ENCODE measurements at places on chromosomes 4 and X.

- DNase-seq = no peak
Measured at GRCh38 chr4:121988950-121989349, 37.1 kb upstream of the TRPC3 start.

DNA sequence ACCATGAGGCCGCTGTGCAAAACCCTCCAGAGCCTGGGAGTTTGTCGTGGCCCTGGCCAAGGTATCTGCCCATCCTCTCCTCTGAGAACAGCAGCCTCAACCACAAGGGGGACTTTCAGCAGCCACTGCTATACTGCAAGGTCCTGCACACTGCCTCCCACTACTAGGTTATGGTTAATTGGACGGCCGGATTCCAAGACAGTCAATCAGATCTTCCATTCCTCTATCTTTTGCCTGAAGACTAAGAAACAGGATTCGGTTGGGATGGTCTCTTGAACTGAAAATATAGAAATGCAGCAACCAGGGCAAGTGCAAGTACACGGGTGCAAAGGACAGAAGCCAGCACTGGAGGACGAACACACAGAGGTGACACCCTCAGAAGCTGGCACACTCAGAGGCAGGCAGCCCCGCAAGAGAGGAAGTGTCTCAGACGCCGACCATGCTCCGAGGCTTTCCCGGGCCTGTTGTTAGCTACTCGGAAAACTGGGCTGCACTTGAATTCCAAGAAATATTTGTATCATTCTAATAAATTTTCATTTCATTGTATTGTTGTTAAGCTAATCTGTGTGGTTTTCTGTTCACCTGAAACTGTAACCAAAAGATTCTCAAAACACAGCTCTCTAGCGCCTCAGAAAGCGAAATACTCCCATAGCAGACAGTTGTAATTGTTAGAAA is 63.3 kb downstream of the AFAP1 start:
- DNase-seq = no peak

GRCh38 chrX:135295238-135295943 is 13.9 kb upstream of the ETDC start:
- DNase-seq = no peak

DNA sequence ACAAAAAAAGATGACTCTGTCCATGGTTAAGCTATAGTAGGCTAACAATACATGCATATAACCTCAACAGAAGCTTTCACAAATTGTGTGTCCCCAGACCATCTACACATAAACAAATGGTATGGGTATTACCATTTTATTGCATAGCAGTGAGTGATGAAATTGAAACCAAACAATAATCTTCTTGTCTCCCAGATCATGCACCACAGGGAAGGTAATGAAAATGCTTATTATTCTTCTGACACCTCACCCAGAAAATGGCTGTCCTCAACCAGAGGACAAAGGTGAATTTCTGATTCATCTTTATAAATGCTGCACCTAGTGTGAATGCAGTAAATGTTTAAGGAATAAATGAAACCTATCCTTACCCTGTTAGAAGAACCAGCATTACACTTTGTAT is 8.0 kb downstream of the PRSS12 start:
- no peak for DNase-seq

GRCh38 chr4:48538358-48538757 is 48.3 kb downstream of the ZAR1 start:
- DNase-seq = no peak

- peak; percentile 49 for DNase-seq
Measured at GRCh38 chrX:47366041-47366722, 4.2 kb upstream of the ZNF157 start.

- no peak for DNase-seq
Measured at GRCh38 chr4:74111990-74112389, 13.0 kb upstream of the CXCL2 start.

- no peak for DNase-seq
Measured at GRCh38 chr4:179028321-179028720, 1586.1 kb upstream of the AGA start.

DNA sequence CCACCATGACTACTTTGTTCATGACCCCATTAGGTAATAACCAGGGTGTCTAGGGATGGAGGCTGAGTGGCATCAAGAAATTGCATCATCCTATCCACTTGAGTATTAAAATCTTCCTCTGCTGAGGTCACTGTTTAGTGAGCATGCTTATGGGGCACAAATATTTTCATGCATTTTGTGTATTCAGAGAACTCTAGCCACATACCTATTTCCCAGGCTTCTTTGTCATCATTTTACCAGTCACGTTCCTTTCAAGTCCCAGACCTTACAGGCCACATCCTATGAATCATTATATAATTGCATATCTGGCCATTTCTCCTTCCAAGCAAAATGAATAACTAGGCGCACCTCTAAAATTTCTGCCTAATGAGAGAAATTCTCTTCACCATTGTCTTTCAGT is 1882.9 kb upstream of the AGA start:
- DNase-seq = no peak

DNA sequence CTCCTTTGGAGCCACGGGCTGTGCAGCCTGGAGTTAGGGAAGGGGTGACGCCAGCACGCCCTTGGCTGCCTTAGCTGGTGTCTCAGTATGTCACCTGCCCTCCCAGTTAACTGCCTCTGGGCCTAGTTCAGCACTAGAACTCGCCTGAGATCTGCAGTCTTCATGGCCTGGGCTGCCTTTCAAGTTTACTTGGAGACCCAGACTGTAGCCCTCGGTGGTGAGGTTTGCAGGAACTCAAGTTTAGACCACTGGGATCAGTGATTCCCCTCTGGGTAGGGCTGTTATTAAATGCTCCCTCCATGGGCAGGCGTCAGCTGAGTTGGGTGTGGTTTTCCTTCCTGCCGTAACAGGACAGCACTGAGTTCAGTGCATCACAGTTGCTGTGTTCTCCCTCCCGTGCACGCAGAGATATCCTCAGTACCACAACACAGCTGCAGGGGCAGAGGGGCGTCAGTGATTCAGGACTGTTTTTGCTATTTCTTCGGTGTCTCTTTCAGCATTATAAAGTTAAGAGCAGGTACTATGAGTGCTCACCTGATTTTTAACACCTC is 30.5 kb downstream of the PLAC8 start:
- no peak for DNase-seq

GRCh38 chrX:155778844-155779553 is 102.1 kb upstream of the VAMP7 start:
- no peak for DNase-seq

- DNase-seq = no peak
Measured at GRCh38 chr4:139718358-139718757, 52.7 kb downstream of the MGST2 start.

GRCh38 chrX:20606831-20607230 is 340.1 kb upstream of the RPS6KA3 start:
- no peak for DNase-seq

- DNase-seq = no peak
Measured at GRCh38 chr4:1058198-1058996, 47.0 kb downstream of the FGFRL1 start.

DNA sequence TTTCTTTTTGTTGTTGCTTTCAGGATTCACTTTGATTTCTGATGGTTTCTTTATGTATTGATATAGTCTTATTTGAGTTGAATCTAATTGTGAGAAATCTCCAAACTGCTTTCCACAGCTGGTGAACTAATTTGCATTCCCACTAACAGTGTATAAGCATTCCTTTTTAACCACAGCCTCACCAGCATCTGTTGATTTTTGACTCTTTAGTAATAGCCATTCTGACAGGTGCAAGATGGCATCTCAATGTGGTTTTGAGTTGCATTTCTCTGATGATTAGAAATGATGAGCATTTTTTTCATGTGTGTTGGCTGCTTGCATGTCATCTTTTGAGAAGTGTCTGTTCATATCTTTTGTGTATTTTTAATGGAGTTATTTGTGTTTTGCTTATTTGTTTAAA is 1023.1 kb downstream of the SH3BGRL start:
- DNase-seq = no peak

DNA sequence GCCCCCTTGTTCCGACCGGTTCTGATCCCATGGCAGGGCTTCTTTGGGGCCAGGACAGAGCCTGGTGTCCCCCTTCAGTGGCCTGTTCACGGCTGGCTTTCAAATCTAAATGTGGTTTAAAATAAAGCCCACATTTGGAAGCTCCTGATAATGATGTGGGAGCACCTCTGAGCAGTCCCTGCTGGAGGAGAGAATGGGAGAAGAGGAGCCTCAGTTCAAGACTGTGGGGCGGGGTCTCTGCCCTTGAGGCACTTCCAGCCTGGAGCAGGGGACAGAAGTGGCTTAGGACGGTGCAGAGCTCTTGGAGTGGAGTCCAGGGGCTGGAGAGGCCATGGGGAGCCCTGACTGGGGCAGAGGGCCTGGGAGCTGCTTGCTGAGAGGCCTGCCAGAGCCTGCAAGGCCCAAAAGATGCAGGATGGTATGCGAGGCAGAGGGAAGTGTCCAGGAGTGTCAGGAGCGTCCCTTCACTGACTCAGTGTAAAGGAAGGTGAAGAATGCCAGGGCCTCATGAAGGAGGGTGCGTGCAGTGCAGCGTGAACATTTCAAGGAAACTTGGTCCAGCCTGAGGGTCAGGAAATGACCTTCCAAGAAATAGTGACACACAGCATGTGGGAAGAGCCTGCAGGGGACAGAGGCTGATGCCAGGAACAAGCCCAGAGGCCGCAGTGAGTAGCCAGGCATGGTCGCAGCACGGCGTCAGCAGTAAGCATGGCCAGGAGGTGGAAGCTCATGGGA is 21.1 kb upstream of the TADA2B start:
- DNase-seq = no peak

DNA sequence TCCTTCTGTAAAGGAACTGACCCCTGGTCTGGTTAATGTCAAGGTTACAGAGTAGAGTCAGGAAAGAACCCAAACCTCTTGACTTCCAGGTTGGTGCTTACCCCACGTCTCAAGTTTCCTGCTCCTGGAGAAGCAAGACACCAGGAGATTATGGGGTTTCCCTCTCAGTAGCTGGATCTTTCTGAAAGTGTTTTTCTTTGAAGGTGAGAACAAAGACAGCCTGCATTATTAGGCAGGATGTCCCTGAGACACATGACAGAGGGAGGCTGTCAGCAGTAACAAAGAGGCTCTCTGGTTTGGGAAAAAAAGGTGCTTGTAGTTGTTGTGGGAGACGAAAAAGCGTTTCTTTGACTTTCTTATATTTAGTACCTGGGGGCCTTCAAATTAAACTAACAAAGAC is 44.7 kb upstream of the IGFBP7 start:
- DNase-seq = no peak

GRCh38 chr4:177759729-177760128 is 317.5 kb upstream of the AGA start:
- no peak for DNase-seq

- no peak for DNase-seq
Measured at GRCh38 chrX:52576946-52577345, 60.1 kb upstream of the XAGE1B start.

- no peak for DNase-seq
Measured at GRCh38 chrX:111671668-111672067, 9.3 kb upstream of the ALG13 start.

DNA sequence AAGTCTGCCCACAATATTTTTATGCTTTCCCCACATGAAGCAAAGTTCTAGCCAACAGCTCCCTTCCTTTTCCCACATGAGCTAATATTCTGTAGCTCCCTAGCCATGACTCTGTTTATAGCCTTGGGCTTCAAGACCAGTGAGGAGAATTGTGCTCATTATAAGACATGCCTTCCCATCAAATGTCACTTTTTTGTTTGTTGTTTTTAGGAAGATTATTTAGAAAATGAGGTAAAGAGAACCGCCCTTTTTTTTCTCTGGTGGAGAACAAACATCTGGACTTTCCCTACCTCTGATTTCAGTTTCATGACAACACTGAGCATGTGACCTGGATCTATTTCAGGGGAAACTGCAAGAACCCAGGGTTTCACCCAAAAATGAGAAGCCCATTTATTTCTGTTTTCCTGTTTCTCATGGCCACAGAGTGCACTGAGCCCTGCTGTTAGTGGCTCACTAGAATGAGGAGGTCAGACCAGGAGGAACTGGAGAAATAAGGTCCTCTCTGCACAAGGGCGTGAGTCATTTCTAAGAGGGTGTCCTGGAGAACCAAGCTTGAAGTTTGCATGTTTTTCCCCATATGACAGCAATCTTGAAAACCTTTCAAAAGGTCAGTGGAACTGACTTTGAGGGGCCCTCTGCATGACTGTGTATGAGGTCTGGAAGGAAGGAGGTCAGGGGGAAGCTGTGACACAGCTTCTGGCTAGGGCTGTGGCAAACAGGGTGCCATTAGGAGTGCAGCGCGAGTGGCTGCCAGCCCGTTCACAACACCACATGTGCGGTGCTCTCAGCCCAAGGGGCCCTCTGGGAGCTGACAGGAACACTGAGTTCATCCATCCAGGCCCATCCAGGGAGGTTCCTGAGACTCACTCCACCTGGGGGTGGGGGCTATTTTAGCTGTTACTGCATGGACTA is 55.2 kb downstream of the CHST7 start:
- DNase-seq = no peak

GRCh38 chr4:83209419-83209818 is 75.2 kb downstream of the COQ2 start:
- no peak for DNase-seq

- no peak for DNase-seq
Measured at GRCh38 chr4:184400375-184400870, 73.9 kb downstream of the IRF2 start.

- DNase-seq = no peak
Measured at GRCh38 chrX:118528071-118528737, 32.6 kb downstream of the DOCK11 start.

DNA sequence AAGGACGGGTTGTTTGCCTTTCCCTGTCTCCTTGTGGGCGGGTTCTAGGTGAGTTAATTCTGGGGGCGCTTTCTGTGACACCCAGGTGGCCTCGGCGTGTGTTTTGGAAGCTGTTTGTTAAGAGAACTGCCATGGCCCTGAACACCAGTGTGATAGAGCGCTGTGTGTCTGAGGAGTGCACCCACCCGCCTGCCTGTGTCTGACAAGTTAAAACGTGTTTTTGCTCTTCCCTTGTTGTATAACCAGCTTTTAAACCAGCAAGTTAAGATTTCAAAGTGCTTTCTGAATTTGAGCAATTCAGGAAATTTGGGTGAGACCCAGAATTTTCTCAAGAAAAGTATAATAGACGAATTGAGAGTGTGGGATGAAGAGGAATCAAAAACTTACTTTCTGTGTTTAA is 55.2 kb upstream of the HGFAC start:
- DNase-seq = no peak

- no peak for DNase-seq
Measured at GRCh38 chr4:7155590-7156071, 36.7 kb upstream of the SORCS2 start.

GRCh38 chr4:158786955-158787354 is 18.1 kb downstream of the FNIP2 start:
- DNase-seq = no peak

DNA sequence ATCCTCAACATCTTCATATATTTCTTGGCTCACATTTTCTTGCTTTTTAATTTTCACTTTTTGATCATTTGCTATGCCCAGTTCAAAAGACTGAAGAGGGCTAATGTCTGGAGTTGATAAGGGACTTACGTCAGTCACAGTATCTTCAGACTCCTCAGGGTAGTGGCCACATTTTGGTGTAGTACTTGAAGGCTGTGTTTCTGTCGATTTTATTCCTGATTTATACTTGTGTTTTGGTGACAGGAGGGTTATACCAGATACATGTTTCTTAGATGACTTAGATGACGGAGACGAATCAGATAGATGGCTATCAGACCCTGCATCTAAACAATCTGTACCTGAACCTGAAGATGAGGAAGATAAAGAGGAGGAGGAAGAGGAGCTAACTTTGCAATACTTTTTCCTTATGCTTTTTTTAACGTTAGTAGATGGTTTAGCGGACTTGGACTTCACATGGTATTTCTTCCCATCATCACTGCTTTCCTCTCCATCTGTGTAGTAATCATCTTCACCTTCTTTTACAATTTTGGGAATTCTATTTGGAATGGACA is 13.4 kb downstream of the CFAP97 start:
- DNase-seq = no peak

- no peak for DNase-seq
Measured at GRCh38 chr4:172411149-172411548, 597.9 kb downstream of the GALNTL6 start.

All from NCI-H187 (cell line).